ENCODE measurements at places on chromosomes 16 and 17.
A peak's percentile ranks its signal among the peaks of the same experiment; 100 is the strongest.

DNA sequence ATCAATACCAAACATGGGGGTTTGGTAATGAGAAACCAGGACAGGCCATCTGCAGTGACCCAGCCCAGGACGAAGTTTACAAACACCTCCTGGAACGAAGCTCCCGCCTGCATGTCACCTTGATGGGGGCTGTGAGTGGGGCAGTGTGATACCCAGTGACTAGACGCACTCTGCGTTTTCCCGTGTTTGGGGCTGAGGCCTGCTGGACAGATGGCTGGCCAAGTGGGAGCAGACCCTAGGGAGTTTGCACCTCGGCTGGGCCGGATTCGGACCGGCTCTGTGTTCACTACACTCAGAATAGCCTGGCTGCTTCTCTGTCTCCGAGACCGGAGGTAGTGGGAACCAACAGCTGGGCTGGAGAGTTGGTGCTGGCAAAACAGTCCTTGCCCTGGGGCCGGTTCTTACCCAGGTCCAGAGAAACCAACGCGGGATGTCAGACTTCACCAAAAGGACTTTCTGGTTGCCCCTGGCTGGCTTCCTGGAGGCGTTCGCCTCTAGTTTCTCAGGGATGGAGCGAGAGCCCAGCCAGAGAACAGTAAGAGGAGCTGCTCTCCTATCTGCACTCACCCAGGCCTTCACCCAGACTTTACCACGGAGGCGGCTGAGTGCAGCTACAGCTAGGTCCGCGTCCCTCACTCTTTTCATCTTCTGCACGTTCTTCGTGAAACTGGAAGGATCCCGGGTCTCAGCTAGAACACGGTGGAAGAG lies 20.4 kb downstream of the CARHSP1 start:
- no peak for DNase-seq

- DNase-seq: no peak
Measured at GRCh38 chr16:2233046-2233775, 3.0 kb upstream of the DNASE1L2 start.

DNA sequence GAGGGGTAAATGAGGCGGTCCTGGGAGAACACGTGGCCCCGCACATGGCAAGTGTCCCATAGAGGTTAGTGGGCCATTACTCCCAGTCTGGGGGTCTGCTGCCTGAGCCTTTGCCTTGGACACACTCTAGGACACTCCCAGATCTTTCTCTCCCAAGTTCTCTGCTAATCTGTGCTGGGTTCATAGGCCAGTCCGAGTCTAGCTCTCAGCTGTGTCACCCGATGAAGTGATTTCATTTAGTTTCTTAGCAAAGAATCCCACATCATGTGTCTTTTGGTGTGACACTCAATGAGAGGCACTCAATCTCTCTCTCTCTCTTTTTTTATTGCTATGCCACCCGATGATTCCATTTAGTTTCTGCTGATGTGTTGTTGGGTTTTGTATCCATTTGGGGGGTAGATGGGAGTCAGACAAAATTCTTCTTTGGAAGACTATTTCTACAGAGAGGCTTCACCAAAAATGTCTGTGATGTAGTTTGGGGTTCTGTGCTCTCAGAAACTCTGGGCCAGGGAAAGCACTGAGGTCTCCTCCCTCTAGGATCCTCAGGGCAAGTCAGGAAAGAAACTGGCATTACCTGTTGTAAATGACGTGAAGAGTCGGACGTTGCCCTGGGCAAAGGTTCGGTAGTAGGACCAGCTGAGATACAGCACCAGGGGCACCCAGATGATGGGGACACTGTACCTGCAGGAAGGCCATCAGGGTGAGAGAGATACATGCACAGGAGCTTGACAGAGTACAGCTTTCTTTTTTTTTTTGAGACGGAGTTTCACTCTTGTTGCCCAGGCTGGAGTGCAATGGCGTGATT lies 25.2 kb upstream of the MLKL start:
- DNase-seq: no peak

DNA sequence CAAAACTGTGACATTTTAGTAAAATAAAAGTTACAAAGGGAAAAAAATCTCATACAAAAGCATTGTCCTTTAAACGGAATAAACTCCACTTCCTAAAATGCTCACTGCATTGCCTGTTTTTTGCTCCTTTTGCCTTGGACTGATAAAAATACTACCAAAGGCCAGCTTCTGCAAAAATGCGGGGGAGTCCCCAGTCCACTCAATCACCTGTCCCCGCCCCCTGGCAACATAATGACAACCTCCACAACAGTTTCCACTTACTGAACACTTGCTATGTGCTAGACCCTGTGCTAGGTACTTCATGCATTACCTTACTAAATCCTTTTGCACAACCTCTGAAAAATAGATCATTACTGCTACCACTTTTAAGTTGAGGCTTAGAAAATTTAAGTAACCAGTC lies 172.7 kb upstream of the CCL2 start:
- DNase-seq: no peak

- peak; percentile 68 for DNase-seq
Measured at GRCh38 chr16:57039148-57039812, 49.9 kb downstream of the NLRC5 start.

GRCh38 chr16:68460067-68460466 lies 11.8 kb upstream of the SMPD3 start:
- DNase-seq: no peak

DNA sequence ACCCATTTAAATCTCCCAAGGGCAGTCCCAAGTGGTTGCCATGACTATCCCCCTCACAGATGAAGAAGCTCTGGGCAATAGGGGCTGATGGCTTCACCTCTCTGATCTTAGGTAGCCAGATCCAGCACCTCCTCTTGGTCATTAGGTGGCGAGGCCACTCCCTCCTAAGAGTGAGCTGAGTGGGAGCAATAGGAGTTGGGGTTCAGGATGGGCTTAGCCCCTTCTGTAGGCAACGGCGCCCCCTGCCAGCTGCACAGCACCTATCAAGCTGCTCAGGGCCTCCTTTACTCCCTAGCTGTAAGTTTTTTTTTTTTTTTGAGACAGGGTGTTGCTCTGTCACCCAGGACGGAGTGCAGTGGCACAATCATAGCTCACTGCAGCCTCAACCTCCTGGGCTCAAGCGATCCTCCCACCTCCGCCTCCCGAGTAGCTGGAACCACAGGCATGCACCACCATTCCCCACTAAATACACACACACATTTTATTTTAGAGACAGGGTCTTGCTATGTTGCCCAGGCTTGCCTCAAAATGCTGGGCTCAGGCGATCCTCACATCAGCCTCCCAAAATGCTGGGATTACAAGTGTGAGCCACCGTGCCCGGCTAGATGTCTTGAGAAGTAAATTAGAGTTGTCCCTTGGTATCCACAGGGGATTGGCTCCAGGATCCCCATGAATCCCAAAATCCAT lies 3.5 kb upstream of the RRAD start:
- no peak for DNase-seq

- DNase-seq: no peak
Measured at GRCh38 chr17:41803049-41804020, 8.4 kb downstream of the P3H4 start.

DNA sequence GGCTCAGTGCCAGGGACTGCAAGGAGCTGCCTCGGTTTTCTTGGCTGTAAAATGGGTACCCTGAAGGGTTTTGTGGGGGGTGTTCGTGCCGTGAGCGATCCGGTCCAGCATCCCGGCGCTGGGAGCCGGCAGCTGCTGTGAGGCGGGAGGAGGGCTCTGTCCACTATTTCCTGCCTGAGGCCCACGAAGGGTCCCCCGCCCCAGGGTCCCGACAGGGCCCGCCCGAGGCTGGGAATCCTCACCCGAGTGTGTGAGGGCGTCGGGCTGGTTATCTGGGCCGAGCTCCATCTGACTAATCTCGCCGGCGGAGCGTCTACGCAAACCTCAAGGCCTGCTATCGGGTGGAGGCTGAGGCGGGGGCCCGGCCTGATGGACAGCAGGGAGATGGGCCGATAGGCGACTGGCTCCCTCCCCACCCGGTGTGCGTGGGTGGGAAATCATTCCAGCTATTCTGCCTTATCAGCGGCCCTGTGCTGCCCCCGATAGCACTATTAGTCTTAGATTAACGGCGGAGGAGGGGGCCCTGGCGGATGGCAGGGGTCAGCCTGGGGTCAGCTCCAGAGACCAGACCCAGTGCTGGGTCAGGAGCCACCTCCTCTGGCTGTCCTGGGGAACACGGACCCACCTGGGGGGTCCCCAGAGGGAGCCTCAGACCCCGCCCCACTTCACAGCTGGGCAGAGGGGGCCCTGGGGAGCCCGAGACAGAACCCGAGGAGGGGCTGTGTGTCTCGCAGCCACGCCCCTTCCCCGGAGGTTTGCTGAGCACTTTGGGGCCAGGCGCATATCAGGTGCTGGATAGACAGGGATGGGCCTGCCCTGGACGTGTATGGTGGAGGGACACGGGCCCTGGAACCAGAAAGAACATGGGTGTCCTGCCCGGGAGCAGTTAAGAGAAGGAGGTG lies 44.7 kb downstream of the ZFPM1 start:
- DNase-seq: no peak

- DNase-seq: no peak
Measured at GRCh38 chr16:22423716-22424115, 49.3 kb upstream of the CDR2 start.

GRCh38 chr16:68022278-68022727 lies 729 bp downstream of the DDX28 start:
- no peak for DNase-seq
